Stimulated activated CD4-positive, alpha-beta T cell treated with anti-CD3 and anti-CD28 coated beads, TNF-alpha, amount 100 ng/mL, for 1 hour (primary cell): ENCODE measurements at places on chromosomes 12 and 14.

DNA sequence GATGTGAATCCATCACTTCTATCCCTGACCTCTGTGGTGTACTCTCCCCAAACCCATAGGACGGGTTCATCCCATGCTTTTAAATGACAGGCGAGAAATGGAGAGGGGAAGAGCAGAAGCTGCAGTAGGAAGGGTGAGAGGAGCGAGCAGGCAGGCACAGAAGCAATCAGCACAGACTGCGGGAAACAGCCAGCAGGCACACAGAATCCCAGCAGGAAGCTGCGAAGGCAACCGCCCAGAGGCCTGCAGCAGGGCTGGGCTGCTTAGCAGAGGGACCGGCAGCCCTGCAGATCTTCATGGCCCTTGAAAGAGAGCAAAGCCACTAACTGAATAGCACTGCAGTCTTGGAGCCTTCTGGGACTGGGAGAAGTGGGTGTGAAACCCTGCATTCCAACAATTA is 287.0 kb upstream of the FKBP4 start:
- no peak for DNase-seq

DNA sequence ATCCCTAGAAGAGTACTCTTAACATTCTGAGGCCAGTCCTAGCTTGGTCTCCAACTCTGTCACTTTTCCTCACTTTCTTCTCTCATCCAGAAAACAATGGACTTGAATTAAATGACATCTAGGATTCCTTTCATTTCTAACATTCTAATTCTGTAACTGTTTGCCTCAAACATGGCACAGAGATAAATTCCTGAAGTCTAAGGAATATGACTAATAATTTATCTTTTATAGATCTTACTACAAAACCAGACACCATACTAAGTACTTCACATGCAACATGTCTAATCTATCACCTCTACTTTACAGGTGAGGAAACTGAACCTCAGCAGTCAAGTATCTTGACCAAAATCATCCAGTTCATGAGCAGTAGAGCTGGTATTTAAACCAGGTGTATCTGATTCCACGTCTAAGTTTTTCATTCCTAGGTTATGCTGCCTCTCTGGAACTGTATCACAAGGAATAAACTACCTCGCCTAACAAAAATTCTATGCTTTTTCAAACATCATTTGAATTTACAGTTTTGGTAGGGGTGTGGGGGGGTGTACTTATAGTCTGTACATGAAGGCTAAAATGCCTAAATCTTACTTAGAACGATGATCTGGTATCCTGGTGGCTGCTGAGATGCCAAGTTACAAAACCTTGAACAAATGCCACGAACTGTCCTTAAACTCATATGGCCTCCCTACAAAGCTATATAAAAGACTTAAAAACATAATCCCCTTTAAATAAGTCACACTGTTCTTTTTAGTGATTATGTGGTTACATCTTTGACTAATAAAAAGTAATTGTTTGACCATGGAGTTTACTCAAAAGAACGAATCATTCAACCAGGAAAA is 41.6 kb downstream of the ATXN2 start:
- no peak for DNase-seq

DNA sequence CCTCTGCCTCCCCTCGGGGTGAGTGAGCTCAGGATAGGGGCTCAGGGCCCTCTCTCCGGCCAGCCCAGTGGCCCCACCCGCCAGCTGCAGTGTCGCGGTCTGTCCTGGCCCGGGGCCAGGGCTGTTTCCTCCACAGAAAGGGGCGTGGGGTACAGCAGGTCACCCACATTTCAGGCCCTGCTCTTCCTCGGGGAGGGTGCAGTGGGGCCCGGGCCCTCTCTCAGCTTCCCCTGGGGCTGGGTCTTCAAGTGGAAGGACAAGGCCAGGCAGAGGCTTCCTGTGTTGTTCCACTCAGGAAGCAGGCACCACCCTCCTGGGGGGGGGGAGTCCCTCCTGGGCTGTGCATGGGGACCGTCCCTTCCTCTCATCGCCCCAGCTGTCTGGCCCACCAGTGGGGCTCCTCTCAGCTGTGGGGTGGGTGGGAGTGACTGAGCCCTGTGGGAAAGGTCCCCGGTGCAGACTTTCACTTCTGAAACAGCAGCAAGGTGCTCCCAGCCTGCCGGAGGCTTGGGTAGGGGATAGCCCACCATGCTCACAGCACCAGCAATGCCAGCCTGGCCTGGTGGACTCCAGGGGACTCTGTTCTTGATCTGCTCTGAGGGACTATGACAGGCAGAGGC is 3.7 kb downstream of the GPR132 start:
- peak; percentile 59 for DNase-seq

- no peak for DNase-seq
Observed at GRCh38 chr14:101815994-101816393, 54.5 kb downstream of the PPP2R5C start.

- no peak for DNase-seq
Observed at GRCh38 chr12:71046215-71046614, 111.6 kb downstream of the TSPAN8 start.

DNA sequence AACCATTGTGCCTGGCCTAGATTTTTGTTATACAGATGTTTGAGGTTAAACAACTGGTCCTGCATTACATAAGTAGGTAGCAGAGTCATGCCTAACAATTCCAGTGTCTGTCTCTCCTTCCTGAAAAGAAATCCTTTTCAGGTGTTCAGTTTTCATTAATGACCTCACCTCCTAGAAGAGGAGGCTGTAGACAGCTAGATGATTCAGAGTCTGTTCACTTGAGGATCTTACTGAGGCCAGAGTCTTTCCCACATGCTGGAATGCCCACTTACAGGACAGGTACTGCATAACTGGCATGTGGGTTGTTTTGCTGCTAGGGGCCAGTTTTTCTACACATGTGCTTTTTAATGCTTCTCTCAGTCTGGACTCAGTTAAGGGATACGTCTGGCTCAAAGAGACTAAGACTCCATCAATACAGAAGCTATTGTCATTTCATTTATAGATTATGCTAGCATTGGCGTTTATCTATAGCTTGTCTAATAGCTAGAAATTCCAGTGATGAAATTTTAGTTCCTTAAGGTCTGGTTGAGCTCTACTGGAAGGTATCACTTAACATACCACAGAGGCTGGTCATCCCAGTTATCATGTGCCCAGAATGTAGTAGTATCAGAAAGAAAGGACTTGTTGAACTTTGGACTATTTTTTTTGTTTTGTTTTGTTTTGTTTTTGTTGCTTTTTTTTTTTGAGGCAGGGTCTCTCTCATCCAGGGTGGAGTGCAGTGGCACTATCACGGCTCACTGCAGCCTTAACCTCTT is 206.4 kb downstream of the ERC1 start:
- no peak for DNase-seq

GRCh38 chr14:97156705-97157104 is 359.5 kb downstream of the VRK1 start:
- DNase-seq: no peak

DNA sequence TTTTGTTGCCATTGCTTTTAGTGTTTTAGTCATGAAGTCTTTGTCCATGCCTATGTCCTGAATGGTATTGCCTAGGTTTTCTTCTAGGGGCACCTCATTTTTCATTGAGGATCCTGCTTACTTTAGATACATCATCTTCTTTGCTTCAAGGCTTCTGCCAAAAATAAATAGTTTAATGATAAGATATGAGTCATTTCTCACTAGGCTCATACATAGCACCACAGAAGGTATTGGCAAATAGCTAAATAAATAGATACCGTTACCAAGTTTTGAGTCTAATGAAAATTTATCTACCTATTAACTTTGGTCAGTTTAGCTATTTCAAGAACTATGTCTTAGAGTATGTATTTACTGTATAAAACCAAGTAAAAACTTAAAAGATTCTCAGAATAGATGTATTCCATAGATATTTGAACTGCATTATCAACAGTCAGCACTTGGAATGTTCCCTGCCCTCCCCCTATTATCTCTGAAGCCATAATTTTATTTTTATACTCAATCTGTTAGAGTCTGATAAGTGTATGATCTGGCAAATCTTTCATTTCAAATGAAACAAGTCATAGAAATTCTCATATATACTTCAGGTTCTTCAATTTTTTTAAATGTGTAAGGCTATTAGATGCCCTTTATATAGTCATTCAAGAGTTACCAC is 310.2 kb downstream of the CCDC91 start:
- no peak for DNase-seq

- no peak for DNase-seq
Observed at GRCh38 chr14:94689218-94689984, 77.2 kb downstream of the SERPINA3 start.

- DNase-seq: no peak
Observed at GRCh38 chr14:101088714-101089113, 185.2 kb upstream of the RTL1 start.

- DNase-seq: no peak
Observed at GRCh38 chr12:49059045-49059298, 1.6 kb downstream of the KMT2D start.

GRCh38 chr12:17976202-17976601 is 113.8 kb downstream of the RERGL start:
- no peak for DNase-seq

- no peak for DNase-seq
Observed at GRCh38 chr12:92796650-92797049, 93.9 kb downstream of the PLEKHG7 start.

- peak; percentile 18 for DNase-seq
Observed at GRCh38 chr12:76020731-76021672, 10.6 kb downstream of the PHLDA1 start.

DNA sequence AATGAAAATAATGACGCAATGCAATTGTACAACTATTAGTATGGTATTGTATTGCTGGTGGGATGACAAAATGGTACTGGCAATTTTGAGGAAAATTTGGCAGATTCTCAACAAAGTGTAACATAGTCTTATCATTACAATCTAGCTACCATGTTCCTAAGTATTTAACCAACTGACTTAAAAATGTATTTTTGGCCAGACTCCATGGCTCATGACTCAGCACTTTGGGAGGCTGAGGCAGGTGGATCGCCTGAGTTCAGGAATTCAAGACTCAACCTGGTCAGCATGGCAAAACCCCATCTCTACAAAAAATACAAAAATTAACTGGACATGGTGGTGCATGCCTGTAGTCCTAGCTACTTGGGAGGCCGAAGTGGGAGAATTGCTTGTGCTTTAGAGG is 1409.5 kb downstream of the AACS start:
- no peak for DNase-seq

DNA sequence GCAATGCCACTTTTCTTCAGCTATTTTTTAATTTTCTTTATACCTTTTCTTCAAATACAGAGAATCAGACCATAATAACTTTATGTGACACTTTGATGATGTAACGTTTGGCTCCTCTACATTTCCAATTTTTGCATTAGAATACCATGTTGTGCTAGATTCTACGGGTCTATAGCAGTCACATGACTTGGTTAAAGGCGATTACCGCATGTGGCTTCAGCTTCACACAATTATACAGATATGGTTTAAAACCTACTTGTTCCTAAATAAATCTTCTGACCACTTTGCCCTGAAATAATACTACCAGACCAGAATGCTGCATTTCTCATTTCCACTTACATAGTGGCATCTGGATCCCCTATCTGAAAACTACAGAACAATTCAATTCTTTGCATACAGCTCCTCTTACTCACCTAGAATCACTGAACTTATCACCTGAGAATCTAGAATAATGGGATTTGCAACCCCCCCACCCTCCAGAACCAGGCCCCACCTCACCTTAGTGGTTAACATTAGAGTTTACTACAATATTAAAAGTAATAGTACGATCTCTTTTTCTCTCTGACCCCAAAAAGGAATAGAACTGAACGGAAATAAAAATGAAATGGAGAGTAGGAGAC is 1.3 kb downstream of the MAX start:
- DNase-seq: no peak

- no peak for DNase-seq
Observed at GRCh38 chr14:102046337-102047278, 40.2 kb downstream of the HSP90AA1 start.

DNA sequence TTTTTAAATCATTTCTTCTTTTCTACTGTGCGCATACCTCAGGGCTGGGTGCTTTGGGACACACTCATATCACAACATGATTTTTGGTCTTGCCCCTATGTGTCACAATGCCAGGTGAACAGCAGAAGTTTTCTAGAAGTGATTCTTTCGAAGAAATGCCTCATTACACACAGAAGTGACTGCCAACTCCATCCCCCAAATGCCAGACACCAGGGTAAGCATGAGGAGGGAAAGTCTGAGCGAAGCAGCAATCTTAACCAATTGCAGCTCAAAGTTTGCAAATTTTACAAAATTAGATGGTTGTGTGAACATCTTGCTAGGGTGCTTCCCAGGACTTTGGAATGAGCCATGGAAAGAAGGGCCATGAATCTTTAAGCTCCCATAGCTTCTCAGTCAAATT is 87.3 kb upstream of the PLEKHA5 start:
- no peak for DNase-seq

- no peak for DNase-seq
Observed at GRCh38 chr12:73136386-73136785, 864.2 kb downstream of the TRHDE start.

DNA sequence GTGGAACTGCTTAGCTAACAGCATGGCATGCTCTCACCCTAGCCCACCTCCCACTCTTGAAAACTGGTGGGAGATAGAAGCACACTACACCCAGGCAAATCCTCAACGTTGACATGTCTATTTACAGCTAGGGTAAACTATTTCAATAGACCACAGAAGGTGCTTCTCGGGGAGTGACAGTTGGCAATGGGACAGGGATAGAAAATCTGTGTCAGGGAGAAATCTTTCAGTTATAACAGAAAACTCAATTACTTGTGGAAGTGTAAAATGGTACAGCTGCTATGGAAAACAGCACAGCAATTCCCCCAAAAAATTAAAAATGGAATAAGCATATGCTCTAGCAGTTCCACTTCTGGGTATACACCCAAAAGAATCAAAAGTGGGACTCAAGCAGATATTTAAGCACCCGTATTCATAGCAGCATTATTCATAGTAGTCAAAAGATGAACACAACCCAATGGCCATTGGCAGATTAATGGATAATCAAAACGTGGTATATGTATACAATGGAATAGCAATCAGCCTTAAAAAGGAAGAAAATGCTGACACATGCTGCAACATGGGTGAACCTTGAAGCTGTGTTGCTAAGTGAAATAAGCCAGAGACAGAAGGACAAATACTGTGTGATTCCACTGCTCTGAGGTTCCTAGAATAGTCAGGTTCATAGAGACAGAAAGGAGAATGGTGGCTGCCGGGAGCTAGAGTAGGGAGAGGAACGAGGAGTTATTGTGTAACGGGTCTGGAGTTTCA is 92.5 kb downstream of the STAB2 start:
- no peak for DNase-seq

- no peak for DNase-seq
Observed at GRCh38 chr14:83842547-83842946, 1687.4 kb upstream of the FLRT2 start.

- no peak for DNase-seq
Observed at GRCh38 chr12:67067453-67068203, 201.5 kb upstream of the CAND1 start.
